ENCODE measurements at places on chromosomes 4 and X.

DNA sequence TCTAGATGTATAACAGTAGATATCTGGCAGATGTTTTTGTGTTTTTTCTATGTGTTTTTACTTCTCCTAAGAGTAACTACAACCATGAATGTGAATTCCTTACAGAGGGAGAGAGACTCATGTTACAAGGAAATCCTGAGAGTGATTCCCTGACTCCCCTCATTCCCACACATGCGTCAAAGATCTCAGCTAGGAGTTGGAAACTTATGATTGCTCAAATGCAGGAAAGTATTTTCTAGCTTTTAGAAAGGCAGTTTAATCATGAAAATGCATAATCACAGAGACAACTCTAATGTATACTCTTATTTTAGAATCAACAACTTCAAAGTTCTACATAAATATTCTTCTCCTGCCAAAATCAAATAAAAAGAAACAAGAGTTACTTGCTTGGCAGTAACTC, 121.8 kb downstream of the PDE5A start:
- DNase-seq, result no peak

DNA sequence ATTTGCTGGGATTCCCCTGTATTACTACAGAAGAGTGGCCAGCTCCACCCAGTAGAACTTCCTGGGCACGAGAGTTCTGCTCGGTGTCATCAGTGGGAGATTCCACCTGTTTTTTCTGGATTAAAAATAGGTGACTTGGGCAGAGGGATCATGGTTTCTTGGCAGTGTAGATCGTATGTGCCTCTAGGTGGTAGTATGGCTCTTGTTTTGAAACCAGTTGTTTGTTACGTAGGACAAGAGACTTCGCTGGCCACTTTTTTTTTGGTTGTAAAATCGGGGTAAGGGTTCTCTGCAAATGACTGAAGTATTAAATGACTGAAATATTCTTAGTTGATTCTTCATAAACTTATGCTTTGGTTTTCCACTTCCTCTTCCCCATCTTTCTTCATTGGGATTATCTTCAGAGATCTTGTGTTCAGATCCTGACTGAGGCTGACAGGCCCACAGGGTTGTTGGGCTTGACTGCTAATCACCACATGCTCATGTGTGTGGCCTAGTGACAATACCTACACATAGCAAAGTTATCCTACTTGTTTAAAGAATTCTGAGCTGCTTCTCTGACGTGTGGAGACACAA, 43.8 kb upstream of the WDR1 start:
- no peak for DNase-seq

DNA sequence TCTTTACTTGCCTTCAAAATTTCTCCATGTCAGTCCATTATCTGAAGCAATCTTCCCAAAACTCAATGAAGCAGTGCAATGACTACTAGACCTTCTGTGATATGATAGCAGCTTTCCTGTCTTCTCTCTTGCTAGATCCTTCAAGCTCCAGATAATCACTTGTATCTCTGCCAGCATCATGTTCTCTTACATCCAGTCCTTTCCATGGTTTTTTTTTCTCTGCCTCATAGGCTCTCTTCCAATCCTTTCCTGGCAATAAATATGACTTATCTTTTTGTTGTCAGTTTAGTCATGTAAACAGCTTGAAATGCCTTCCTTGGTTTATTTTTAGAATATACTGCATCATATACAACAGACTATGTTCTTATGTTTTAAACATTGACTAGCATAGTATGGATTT, 193.5 kb downstream of the CFAP299 start:
- peak; percentile 13 for DNase-seq

GRCh38 chr4:4810092-4810774, 49.2 kb upstream of the MSX1 start:
- no peak for DNase-seq

GRCh38 chr4:81625422-81626417, 154.0 kb upstream of the RASGEF1B start:
- DNase-seq, result no peak

GRCh38 chrX:17405225-17405969, 30.4 kb downstream of the NHS start:
- DNase-seq, result peak; percentile 86

DNA sequence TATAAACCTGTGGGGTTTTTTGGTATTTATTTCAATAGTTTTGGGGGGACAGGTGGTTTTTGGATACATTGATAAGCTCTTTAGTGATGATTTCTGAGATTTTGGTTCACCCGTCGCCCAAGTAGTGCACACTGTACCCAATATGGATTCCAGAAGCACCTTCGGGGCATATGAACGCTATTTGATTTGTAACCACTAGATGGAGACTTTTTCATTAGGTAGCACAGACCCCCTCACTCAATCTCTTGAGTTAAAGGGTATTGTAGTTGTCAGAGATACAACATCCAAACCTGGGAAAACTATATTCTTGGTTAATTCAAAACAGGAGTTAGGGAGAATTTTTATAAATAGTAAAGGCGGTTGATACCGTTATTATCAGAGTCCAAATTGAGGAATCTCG, 79.8 kb downstream of the SPANXN3 start:
- DNase-seq, result no peak

- no peak for DNase-seq
Observed at GRCh38 chr4:174581901-174582300, 59.6 kb upstream of the HPGD start.

DNA sequence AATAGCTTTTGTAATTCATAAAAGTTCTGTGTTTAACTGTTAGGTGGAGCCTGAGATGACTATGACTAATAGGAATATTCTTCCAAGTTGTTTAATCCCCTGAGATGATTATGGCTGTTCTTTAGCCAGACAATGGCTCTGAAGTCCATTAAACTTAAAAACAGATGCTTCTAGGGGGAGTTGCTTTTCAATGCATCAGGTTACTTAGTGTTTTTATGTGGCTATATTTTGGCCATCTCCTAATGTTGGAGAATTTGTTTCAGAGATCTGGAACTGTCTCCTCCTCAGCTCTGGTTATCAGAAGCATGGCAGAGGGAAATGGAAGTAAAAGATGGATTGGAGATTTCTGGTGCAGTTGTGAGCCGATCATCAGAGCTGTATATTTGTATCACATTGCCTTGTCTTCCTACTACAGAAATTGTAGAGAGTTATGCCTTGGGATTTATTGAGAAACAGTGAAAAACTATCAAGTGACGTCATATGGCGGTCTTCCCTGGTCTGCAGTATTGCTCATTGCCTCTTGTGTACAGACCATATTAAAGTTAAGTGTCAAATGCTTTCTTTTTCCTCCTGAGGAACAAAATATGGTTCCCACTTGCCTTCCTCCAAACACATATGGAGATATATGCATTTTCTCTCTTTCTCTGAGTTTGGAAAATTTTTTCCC, 29.8 kb downstream of the SGMS2 start:
- no peak for DNase-seq

DNA sequence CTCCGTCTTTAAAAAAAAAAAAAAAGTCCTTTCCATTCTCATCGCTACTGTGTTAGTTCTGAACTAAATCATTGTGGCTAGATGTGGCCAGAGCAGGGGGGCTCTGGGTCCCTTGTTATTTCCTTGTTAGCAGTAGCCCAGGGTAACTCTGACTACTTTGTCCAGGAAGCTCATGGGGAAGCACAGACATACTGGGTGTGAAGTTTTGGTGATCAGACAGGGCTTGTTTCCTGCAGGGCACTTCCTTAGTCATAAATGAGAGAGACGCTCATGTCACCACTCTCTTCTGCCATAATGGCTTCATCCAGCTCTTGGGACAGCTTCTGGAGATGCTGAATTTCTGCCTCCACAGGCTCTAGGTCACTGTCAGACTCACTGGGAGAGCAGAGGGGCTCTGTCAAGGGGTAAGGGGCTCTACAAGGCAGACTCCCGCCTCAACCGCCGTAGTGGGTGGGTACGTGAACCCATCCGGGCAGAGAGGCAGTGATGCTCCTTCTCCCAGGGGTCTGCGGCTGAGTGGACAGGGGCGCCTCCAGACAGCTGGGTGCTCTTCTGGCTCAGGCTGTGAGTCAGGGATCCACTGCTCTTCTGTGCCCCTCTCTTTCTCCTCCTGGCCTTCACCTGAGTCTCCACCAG, 12.9 kb downstream of the STIM2 start:
- DNase-seq, result no peak

DNA sequence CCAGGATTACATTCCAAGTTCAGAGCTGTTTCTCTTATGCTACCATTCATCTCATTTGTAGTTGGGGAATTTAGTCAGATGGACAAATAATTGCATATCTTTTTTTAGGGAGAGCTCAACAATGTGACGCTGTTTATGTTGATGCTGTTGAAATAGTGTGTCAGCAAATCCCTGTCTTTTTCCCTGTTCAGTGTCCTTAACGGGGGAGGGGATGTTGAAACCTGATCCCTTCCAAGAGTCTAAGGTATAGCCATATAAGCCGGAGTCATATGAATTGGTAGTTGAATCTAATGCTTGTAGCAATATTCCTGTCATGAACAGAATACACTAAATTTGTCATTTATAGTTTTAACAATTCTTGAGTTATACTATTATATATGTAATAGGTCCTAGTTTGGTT, 293.5 kb upstream of the FAT1 start:
- DNase-seq, result no peak

DNA sequence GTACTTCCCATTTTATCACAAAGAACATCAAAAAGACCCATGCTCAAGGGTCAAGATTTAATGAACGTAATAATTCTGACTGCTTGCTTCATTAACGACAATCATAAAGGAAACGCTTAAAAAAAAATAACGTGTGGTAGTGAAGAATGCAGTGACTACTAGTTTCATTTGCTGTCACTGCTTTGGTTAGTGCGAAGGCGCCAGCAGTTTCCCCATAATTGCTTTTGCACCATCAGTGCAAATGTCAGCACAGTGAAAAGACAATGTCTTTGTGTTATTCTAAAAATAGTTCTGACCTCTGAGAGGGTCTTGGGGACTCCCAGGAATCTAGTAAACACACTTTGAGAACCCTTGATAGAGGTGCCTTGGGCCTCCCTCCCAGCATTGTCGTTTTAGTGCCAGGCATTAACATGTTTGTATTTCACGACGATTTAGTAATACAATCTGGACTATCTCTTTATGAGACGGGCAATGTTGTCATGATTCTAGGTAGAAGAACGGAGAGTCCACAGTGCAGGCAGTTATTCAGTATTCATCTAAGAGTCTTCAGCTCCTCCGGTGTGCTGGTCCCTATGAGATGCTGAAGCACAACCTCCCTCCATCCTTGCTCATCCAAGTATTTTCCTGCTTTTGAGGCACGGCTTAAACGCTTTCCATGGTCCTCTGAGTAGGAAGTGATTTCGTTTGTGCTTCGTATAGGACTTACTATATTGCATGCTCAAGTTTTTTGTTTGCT, 71.0 kb downstream of the AFF1 start:
- DNase-seq, result no peak

- no peak for DNase-seq
Observed at GRCh38 chr4:185383451-185383850, 12.3 kb downstream of the LRP2BP start.

GRCh38 chrX:1528186-1528883, 8.7 kb downstream of the P2RY8 start:
- DNase-seq, result no peak

- DNase-seq, result no peak
Observed at GRCh38 chr4:141705747-141706377, 69.5 kb downstream of the IL15 start.

DNA sequence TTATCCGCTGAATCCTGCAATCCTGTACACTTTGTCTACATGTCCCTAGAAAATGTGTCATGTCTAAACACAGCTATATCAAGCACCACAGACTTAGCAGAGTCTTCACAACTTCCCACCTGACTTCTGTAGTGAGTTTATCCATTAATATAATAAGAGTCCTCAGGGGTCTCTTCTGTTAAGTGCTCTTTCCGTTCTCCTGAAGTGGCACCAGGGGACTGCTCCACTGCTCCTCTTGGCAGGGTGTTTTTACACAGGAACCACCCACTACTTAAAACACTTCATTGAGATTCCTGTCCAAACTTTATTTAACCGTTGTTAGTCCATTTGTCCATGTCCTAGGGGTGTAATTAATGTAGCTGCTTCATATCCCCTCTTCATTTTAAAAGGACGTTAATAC, 1000.4 kb downstream of the STPG2 start:
- no peak for DNase-seq

DNA sequence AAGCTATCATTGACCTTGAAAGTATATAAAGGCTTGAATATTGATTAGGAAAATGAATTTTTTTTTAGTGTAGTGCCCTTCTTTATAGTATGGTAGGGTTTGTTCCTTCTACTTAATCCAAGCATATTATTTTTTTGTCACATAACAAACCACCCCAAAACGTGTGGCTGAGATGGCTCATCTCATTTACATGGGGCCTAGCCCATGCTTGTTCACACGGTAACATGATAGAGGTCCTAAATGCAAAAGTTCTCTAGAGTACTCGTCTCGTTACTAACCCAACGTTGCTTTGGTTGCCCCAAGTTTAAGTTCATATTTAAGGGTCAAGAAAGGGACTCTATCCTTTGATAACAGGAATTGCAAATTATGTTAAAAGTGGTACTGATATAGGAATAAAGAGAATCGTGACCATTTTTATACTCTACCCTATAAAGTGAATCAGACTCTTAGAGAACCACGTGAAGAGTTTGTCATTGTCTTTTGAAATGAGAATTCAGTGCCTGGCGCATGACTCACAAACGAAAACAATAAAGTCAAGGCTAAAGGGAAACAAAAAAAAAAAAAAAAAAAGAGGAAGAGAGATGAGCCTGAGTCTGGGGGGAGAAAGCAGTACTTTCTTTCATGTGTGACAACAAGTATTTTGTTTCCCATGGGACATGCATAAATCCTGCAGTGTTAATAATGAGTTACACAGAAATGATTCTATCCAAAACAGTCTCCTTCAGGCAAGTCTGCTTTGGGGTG, 402.8 kb upstream of the NWD2 start:
- DNase-seq, result no peak

GRCh38 chr4:153534792-153535629, 68.9 kb downstream of the TMEM131L start:
- no peak for DNase-seq

Measured in NCI-H226 (cell line).